Parietal lobe (tissue), 2 donors: ENCODE measurements at places on chromosomes 2 and 18. TPM values are rescaled to one million over a fixed set of nuclear protein-coding genes. Genes with fewer than 3 reads are reported as not detected.

DOK1 gene
- 3.8 TPM for total RNA-seq

IFIH1 gene
- total RNA-seq = 2.2 TPM

TUBB8B gene
- total RNA-seq = not detected

KRTCAP3 gene
- not detected for total RNA-seq

LNPK gene
- total RNA-seq = 68.2 TPM

KCNIP3 gene
- 15.3 TPM for total RNA-seq

MDH1B gene
- 4.7 TPM for total RNA-seq

ANKRD30B gene
- 2.2 TPM for total RNA-seq

RASGRP3 gene
- total RNA-seq = 12.2 TPM

FHOD3 gene
- total RNA-seq = 84.5 TPM

CNDP2 gene
- total RNA-seq = 55.1 TPM

IHH gene
- total RNA-seq = not detected

DSG1 gene
- not detected for total RNA-seq

CABYR gene
- 26.6 TPM for total RNA-seq

MOCOS gene
- 0.31 TPM for total RNA-seq

FAM161A gene
- total RNA-seq = 29.1 TPM

EGR4 gene
- total RNA-seq = not detected

OSR1 gene
- 0.31 TPM for total RNA-seq
